ENCODE measurements at places on chromosomes 1 and 21. TPM values are rescaled to one million over a fixed set of nuclear protein-coding genes. Genes with fewer than 3 reads are reported as not detected.

GRCh38 chr1:61050541-61051442, 31.6 kb upstream of the NFIA start:
- no peaks in the 10 kb centered on the region for H3K4me1 ChIP-seq
- no peaks in the 10 kb centered on the region for H3K27me3 ChIP-seq
- no peak overlapping the region for H3K27ac ChIP-seq
- DNase-seq = no peak
- peak overlapping the region; percentile 40 for H3K4me3 ChIP-seq

DNA sequence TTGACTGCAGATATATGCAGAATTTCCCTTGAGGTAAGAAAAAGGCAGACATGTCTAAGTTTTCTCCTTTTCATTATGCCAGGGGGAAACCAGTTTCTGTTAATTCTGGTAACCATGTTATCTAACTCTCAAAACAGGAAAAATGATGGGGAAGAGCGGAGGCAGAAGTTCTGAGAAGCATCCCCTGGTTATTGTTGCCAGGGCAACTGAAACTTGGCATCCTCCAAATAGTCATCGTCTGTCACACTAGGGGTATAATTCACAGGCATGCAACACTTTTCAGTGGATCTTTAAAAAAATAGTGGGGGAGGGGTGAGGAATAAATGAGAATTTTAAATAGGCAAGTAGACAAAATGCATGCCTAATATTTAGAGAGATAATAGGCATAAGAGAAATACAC, 715.3 kb upstream of the CXADR start:
- H3K27ac ChIP-seq = no peak overlapping the region
- H3K27me3 ChIP-seq = no peaks in the 10 kb centered on the region
- no peak overlapping the region for H3K4me3 ChIP-seq
- no peaks in the 10 kb centered on the region for H3K36me3 ChIP-seq
- no peak for DNase-seq
- H3K4me1 ChIP-seq = no peaks in the 10 kb centered on the region

- peaks cover 28% of the 10 kb centered on the region for H3K4me1 ChIP-seq
- no peak overlapping the region for H3K27ac ChIP-seq
- no peaks in the 10 kb centered on the region for H3K36me3 ChIP-seq
- no peak overlapping the region for H3K4me3 ChIP-seq
- no peaks in the 10 kb centered on the region for H3K27me3 ChIP-seq
Measured at GRCh38 chr1:193335806-193336428, 149.5 kb upstream of the B3GALT2 start.

- DNase-seq = no peak
- H3K27ac ChIP-seq = no peak overlapping the region
- H3K36me3 ChIP-seq = no peaks in the 10 kb centered on the region
- H3K4me1 ChIP-seq = peaks cover 69% of the 10 kb centered on the region
Measured at GRCh38 chr21:29384683-29385359, 86.1 kb downstream of the BACH1 start.

GRCh38 chr1:116462722-116463121, 89.7 kb downstream of the ATP1A1 start:
- no peak overlapping the region for H3K4me3 ChIP-seq
- H3K27me3 ChIP-seq = no peaks in the 10 kb centered on the region
- DNase-seq = no peak
- no peak overlapping the region for H3K27ac ChIP-seq

DNA sequence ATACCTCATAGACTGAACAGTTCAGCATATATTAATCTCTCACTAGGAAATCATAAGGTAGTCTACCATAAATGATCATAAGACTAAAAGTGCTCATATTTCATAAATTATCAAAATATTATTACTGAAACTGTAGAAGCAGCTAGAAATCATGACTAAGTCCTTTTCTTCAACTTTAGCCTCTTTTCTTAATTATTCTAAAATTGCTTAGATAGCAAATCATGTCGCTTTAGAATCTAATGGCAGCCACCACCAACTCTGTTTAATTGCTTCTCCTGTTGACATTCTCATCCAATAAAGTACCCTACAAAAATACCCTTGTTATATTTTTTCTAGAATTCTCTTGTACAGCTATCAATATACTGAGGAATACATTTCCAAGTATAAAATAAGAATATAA, 102.9 kb downstream of the DENND1B start:
- DNase-seq = no peak
- H3K27me3 ChIP-seq = no peaks in the 10 kb centered on the region
- H3K4me3 ChIP-seq = no peak overlapping the region
- no peaks in the 10 kb centered on the region for H3K4me1 ChIP-seq

- H3K4me1 ChIP-seq = no peaks in the 10 kb centered on the region
- H3K27ac ChIP-seq = no peak overlapping the region
- H3K27me3 ChIP-seq = no peaks in the 10 kb centered on the region
- no peak for DNase-seq
- no peaks in the 10 kb centered on the region for H3K36me3 ChIP-seq
Measured at GRCh38 chr1:214581785-214582184, 21.2 kb upstream of the CENPF start.

The HAO2 gene
- 0.39 TPM for total RNA-seq

The TBX15 gene
- total RNA-seq = not detected

Data from Caco-2 (cell line).